Kidney epithelial cell (primary cell): ENCODE measurements at places on chromosomes 12 and 14. TPM values are rescaled to one million over a fixed set of nuclear protein-coding genes. Genes with fewer than 3 reads are reported as not detected.
A peak's percentile ranks its signal among the peaks of the same experiment; 100 is the strongest.

- no peak for DNase-seq
These were observed 28.9 kb upstream of the EGLN3 start for GRCh38 chr14:33979613-33980276.

- no peak for DNase-seq
These were observed 58.6 kb downstream of the VWF start for GRCh38 chr12:6065863-6066199.

- DNase-seq, result no peak
These were observed 6.1 kb upstream of the PSMA6 start for GRCh38 chr14:35286003-35286600.

Gene VWF
- total RNA-seq, result 0.42 and 1.5 TPM in 2 replicates

- no peak for DNase-seq
These were observed 709.0 kb upstream of the FOXG1 start for GRCh38 chr14:28057359-28058296.

- no peak for DNase-seq
These were observed 2.8 kb upstream of the ACADS start for GRCh38 chr12:120722784-120723183.

DNA sequence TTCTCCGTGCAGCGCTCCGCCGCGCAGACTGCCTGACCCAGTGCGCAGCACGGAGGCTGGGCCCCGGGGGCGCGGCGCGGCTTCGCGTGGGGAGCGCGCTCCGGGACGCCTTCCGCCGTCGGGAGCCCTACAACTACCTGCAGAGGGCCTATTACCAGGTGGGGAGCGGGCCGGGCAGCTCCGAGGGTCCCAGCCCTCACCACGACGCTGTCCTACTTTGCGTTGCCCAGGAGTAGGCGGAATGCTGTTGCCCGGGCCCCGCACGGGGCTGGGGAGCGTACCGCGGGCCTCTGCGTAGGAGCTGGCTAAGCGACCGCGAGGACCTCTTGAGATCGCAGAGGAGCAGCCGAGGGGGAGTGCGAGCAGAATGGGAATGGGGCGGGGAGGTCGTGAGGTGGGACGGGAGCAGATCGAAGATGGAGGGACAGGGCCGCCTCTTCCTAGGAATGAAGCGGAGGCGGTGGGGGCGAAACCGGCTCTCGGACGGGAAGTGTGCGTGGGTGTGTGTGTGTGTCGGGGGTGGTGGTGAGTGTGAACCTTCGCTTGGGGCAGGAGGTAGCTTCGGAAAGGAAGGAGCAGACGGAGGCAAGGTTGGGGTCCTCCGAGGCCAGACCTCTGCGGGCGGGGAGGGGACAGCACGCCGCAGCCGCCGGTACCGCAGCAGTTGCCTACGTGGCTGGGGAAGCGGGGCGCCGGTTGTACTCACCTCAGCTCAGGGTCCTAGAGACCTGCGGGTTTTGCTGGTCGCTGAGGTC is 751 bp downstream of the P3H3 start:
- no peak for DNase-seq

DNA sequence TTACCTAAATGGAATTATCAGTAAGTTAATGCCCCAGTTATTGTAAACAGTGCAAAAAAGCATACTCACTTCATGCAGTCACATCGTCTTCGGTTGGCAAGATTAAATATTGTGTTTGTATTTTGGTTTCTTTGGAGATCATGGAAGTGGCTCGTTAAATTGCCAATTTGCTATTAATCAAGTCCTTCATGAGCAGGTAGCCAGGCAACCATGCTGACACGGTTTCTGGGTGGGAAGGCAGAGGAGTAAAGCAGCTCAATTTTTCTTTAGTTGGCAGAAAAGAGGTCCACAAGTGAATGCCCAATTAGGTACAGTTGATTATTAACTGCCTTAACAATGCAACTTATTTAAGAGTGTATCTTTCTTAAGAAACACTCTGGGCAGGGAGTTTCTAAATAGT is 43.9 kb downstream of the PPP4R3A start:
- DNase-seq, result peak; percentile 21

GRCh38 chr14:54599966-54600716 is 33.2 kb downstream of the SAMD4A start:
- DNase-seq, result no peak

DNA sequence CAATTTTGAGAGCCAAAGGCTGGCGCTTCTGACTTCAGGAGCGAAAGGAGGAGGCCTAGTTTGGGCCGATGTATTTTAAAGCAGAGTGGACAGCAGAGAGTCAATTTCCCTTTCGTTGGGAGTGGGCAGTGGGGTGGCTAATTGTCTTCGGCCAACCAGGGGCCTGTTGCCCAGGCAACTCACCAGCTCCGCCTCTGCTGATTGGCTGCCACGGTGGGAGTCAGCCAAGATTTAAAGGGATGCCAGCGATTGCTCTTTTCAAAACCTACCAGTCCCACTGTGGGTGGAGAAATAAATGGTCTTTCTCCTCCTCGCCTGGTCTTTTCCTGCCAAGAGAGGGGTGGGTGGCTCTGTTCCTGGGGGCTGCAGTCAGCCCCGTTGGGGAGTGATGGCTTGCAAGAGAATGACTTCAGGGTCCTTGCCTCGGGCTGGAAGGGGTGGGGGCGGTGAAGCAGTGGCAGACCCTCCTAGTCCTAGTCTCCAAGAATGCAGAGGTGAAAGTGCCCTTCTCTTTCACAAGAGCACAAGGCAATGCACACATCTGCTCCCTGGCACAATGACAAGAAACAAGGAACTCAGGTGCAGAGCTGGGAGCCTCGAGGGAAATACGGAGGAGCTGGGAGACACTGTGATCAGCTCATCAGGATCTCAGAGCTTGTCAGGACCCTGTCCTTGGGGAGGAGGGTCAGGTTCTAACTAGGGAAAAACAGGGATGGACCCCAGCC is 37.7 kb downstream of the RASAL1 start:
- DNase-seq, result no peak

DNA sequence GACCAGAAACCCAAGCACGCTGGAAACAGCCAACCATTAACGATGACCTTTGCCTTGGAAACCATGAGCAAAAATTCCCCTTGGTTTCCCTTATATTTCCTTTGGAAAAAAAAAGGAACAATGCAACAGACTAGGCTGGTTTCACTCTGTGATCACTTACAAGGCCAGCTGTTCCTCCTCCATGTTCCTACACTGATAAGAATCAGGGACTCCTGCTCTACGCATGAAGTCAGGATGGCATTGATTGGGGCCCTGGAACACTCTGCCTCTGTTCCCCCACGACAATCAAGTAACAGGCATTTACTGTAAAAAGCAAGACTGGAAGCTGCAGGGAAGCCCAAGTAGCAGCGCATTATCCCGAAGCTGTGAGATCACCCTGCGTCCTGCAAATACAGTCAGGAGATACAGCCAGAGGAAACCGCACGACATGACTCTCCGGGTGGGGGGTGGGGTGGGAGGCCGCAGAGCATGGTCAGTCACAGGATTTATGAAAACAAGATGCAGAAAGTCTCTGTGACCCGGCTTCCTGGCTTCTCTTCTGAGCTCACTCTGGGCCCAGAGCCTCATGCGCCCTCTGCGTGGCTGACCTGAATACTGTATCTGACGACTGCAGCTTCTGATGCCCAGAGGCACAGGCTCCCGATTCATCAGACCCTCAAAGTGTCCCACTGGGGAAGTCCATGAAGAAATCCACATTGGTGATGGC is 31.1 kb downstream of the SSH1 start:
- peak; percentile 90 for DNase-seq

Gene KRT73
- not detected in 2 replicates for total RNA-seq

GRCh38 chr14:29752221-29752923 is 175.3 kb downstream of the PRKD1 start:
- no peak for DNase-seq

DNA sequence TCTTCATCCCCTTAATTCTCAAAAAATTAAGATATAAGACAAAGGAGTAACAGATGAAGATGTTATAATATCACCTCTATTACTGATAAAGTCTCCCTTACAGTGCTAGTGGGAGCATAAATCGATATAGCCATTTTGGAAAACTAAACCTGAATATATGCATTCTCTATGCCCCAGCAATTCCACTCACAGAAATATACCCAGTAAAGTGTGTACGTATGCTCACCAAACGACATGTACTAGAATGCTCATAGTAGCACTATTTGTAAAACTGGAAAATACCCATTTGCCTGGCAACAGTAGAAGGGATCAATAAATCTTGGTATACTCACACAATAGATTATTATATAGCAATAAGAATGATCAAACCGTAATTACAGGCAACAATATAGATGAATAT is 44.0 kb upstream of the HIF1A start:
- DNase-seq, result no peak

DNA sequence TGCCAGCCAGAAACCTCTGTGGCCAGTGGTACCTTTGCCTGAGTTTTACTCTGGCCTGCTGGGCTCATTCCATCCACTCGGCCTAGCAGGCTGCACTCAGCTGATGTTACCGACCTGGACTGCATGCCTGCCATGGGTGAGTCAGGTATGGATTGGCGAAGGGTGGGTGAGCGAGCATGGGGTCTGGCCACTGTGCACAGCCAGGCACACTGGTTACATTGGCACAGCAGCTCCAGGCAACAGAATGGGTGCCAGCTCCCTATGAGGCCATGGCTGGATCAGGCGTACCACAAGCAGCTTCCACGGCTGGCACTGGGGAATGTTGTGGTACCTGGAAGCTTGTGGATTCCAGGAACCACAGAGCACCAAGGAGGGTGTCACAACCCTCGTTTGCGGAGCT is 685.7 kb downstream of the SLC16A7 start:
- no peak for DNase-seq

GRCh38 chr12:115697340-115697739 is 580.2 kb downstream of the MED13L start:
- DNase-seq, result no peak

Gene RHEBL1
- total RNA-seq, result 3.8 and 5.1 TPM in 2 replicates

Gene TTC6
- total RNA-seq, result 0.13 and 2.8 TPM in 2 replicates

- DNase-seq, result no peak
These were observed 42.7 kb downstream of the CDC42BPB start for GRCh38 chr14:103014466-103015228.

DNA sequence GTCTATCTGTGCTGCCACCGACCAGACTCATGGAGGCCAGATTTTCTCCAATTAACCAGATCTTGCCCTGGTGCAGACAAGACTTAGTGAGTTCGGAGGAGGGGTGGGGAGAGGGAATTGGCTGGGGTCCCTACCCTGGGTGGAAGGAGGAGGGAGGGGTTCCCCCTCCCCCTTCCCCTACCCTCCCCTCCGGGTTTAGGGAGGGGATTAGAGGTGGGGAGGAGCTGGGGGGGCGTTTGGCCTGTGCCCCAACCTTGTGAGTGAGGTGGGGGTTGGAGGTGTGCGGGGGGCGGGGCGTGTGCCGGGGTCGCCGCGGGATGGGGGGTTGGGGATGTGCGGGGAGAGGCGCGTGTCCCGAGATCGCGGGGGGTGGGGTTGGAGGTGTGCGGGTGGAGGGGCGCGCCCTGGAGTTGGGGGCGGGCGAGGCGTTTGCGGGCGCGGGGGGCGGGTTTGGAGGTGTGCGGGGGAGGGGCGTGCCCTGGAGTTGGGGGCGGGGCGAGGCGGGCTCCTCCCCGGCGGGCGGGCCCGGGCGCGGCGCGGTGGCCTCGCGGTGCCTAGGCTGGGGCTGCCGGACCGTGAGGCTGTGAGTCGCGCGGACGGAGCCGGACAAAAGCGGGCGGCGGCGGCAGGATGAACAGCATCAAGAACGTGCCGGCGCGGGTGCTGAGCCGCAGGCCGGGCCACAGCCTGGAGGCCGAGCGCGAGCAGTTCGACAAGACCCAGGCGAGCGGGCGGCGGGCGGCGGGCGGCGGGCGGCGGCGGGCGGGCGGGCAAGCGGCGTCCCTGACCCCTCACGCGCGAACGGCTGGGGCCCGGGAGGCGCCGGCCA is at the start of gene HIP1R:
HIP1R (plus strand) TSS at position 537 of the 829 bp plus-strand sequence; CDS start at position 631, 94 bp downstream.
- no peak for DNase-seq

Gene CLEC4A
- 0.50 and 0.62 TPM in 2 replicates for total RNA-seq

DNA sequence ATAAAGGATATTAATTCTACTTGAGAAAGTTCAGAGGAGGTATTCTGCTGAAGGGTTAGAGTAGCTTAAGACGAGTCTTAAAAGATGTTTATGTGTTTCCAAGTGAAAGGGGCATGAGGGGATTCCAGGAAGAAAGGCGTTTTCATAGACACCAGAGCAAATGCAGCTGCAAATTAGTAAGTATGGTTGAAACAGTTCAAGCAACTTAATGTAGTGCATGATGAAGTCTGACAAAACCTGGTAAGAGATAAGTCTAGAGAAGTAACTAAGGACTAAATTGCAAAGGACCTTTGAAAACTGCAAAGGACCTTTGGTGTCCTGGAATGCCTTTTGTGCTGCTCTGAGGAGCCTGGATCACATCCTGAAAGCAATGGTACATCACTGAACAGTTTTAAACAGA is 11.5 kb downstream of the LUM start:
- no peak for DNase-seq

Gene CEBPE
- total RNA-seq, result not detected in 2 replicates

- no peak for DNase-seq
These were observed 269.0 kb downstream of the NOVA1 start for GRCh38 chr14:26328791-26329190.

DNA sequence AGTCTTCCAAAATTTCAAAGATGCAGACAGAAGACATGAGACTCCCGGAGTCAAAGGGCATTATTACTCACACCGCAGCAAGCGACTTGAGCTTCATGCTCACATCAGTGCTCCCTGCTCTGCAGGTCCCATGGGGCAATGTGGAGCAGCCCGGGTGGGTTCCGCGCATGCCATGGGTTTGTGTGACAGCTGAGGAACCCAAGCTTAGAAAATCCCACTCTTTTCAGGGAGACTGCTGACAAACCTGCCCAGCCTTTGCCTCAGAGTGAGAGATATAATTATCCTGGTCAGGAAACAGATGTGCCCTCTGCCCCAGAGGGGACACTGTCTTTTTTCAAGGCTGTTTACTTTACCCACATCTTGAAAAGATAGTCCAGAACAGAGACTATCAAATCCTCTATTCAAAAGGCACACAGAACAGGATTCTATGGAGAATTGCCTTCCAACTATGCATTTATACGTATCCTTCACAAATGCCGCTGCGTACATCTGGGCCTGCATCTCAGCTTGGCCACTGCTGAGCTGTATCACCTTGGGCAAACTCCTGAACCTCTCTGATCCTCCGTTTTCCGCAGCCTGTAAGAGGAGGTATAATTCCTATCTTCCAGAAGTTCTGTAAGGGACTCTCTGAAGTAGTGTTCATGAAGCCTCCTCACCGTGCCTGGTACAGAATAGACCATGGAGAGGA is 16.0 kb downstream of the C14orf132 start:
- no peak for DNase-seq

DNA sequence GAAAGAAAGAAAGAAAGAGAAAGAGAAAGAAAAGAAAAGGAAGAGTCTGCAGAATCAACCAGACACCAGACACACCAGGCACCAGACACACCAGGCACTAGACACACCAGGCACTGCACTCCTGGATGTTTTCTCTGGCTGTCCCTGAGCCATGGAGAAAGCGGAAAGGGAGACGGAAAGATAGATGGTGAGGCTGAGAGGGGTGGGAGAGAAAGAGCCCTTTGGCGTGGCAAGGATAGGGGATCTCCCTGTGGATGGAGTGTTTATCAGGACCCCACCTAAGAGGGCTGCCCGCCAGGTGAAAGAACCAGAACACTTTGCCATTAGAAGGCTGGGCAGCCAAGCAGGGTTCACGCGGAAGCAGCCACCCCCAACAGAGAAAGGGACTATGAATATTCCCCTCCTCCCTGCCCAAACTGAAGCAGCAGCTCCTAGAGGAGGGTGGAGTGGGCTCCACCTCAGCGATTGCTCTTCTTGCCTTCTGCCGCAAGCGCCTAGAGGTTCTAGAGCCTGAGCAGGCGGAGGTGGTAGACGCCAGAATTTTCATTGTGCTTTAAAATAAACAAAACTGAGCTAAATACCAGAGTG is 13.4 kb downstream of the ST8SIA1 start:
- no peak for DNase-seq
